ENCODE measurements at places on chromosomes 7 and 10.

DNA sequence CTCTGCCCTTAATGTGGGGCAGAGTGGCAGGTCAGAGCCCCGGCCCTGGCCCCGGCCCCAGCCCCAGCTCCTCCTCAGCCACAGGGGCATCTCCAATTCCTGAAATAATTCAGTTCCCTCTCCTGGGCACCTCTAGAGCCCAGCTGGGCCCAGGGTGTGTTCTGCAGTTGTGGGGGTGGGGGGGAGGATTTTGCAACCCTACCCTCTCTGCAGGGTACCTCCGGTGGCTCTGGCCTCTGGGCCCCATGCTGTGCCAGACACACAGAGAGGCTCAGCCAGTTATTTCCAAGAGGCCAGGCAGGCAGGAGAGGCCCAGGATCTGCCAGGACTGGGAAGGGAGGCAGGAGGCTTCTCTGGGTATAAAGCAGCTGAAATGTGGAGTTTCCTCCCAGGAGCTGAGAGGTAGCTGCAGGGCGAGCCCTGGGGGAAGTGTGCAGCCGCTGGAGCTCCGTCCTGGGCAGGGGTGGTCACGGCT is 47.9 kb downstream of the PWWP2B start:
- DNase-seq, result no peak

GRCh38 chr7:5614600-5614999 is 166.9 kb downstream of the RNF216 start:
- no peak for DNase-seq

GRCh38 chr10:103123282-103124024 is 69.6 kb downstream of the NT5C2 start:
- no peak for DNase-seq

DNA sequence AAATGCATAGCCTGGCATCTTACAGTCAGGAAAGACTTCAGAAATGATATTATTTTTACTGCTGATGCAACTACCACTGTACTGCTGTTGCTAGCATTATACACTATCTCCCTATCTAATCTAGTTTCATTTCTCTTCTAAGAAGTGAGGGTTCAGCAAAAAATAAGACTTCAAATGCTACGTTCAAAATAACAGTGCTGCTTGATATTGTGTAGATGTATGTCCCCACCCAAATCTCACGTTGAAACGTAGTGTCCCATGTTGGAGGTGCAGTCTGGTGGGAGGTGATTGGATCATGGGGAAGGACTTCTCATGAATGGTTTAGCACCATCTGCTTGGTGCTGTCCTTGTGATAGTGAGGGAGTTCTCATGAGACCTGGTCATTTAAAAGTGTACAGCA is 129.4 kb downstream of the ANK3 start:
- no peak for DNase-seq

DNA sequence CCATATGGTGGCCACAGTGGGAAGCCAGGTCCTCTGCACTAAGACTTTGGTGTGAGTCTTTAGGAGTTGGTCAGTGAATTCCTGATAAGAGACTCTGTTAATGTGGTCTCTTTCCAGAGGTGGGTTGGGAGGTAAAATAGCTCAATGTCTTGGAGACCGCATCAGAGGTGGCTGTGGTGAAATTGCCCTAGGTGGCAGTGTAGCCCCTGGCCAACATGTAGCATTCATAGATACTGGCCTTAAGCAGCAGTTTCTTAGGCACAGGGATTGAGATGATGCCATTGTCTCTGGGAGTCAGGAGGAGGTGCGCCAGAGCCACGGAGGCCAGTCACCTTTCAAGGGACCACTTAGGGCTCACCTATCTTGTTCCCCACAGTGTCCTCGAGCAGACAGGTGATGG is 202.8 kb downstream of the CREB5 start:
- no peak for DNase-seq

DNA sequence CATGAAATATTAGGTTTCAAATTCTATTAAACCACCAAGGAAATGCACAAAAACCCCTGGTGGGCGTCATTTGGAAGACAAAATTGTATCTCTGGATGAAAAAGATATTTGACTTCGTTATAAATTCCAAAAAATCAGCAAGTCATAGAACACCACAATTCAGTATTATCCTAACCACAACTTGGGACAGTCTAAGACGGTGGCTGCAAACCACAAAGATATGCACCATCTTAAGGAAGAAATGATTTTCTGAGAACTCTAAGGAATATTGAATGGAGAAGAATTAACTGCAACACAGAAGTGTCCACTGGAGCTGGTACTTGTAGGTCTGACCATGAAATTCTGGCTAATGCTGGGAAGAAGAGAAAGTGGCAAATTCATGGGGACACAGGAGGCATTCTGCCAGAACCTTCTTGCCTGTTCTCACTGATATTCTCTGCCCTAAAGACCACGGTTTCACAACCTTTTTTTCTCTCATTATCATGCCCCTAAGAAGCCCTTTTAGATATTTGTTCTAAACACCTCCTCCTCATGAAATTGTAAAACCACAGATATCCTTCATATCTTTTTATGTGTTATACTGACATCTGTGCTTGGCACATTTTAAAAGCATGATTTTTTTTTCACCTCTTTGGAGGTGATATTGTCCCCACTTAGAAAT is 92.9 kb downstream of the SFMBT2 start:
- DNase-seq, result no peak

- DNase-seq, result no peak
Observed at GRCh38 chr7:10632712-10633111, 341.0 kb upstream of the PHF14 start.

Data from activated CD4-positive, alpha-beta T cell treated with anti-CD3 and anti-CD28 coated beads for 4 hours (primary cell).